Gastroesophageal sphincter (tissue), 4 donors: ENCODE measurements at places on chromosomes 3 and 15. TPM values are rescaled to one million over a fixed set of nuclear protein-coding genes. Genes with fewer than 3 reads are reported as not detected.

The TRPM1 gene
- not detected for total RNA-seq

The FAH gene
- 10.8 TPM for total RNA-seq

DNA sequence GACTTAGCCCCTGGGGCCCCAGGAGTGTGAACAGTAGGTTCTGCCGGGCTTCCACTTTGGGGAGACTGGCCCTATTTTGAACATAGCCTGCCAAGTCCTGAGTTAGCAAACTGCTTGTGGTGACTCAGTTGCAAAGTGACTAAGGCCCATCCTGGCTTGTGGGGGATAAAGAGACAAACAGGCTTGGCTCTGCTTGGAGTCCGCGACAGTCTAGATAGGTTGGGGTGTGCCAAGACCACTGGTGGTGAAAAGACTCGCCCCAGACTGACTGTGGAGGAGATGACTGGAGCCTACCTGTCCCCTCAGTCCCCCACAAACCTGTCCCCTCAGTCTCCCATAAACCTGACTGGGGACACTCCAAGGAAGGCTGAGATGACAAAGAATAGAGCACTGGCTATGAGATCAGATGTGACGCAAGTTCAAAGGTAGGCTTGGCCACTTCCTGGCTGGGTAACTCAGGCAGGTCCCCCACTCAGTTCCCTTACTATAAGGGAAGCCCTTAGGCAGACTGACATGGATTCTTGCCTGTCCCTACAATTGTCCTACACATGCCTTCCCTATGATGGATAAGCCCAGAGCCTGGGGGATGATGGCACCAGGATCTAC, 4.3 kb downstream of the DNASE1L3 start:
- no peak for ATAC-seq

- ATAC-seq: no peak
Measured at GRCh38 chr3:100563652-100564211, 45.7 kb upstream of the ADGRG7 start.

DNA sequence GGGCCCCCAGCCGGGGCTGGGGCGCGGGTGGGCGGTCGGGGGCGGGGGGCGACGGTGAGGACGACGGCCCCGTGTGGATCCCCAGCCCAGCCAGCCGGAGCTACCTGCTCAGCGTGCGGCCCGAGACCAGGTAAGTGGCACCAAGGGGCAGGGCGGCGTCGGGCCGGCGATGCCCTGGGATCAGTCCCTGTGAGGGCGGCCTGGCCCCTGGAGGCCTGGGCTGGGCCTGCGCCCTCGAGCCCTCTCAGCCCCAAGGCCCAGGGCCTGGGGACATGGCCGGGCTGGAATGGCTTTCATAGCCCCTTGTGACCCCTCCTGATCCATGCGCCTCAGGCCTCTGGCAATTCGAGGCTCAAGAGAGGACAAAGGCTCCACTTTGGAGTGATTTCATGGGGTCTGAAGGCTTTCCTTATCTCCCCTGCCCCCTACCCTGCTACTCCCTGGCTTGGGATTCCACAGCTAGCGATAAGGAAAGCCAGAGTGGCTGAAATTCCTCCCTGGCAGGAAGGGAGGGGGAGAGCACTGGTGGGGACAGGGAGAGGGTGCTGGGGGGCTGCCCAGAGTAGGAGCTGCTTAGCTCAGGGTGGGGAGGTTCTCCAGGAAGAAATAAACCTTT, 418 bp downstream of the ALPK3 start:
- ATAC-seq: peak; percentile 39

- no peak for ATAC-seq
Measured at GRCh38 chr3:17478673-17479072, 263.8 kb downstream of the TBC1D5 start.

The CHRM5 gene
- not detected for total RNA-seq
